Substantia nigra (tissue), 51 donors: ENCODE measurements at places on chromosomes 7 and 10.

- DNase-seq, result no peak
Measured at GRCh38 chr10:14016931-14017333, 313.8 kb downstream of the FRMD4A start.

- DNase-seq, result no peak
Measured at GRCh38 chr10:97882142-97883091, 32.8 kb downstream of the GOLGA7B start.

DNA sequence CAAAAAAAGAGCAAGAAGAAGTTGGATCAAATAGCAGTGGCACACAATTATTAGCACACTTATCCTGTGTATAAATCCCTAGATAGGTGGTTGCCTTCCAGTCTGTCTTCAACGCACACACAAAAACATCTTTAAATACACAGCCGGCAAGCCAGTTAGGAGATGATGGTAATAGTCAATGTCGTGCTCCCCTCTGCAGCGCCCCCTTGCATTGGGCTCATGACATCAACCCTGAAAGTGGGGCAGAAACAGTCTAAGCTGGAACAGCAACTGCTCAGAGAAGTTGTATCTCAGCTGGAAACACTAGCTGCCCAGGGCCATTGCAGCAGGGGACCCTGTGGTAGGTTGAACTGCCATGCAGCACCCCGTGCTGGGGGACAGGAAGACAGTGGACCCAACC lies 179.5 kb upstream of the YAE1 start:
- DNase-seq, result no peak

DNA sequence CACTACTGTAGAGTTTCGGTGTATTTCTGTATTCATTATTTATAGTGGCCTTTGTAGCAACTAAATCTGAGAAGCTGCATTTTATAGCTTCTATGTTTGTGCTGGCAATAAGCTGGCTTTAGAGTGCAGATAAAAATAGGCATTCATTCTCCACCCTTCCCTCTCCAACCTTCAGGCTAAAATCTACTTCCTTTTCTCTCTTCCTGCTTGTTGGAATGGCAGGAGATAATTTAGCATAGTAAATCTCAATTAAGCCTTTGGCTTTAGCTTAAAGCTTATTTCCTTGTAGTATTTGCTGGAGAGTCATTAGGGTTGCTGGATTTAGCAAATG lies 58.5 kb downstream of the CPVL start:
- no peak for DNase-seq

DNA sequence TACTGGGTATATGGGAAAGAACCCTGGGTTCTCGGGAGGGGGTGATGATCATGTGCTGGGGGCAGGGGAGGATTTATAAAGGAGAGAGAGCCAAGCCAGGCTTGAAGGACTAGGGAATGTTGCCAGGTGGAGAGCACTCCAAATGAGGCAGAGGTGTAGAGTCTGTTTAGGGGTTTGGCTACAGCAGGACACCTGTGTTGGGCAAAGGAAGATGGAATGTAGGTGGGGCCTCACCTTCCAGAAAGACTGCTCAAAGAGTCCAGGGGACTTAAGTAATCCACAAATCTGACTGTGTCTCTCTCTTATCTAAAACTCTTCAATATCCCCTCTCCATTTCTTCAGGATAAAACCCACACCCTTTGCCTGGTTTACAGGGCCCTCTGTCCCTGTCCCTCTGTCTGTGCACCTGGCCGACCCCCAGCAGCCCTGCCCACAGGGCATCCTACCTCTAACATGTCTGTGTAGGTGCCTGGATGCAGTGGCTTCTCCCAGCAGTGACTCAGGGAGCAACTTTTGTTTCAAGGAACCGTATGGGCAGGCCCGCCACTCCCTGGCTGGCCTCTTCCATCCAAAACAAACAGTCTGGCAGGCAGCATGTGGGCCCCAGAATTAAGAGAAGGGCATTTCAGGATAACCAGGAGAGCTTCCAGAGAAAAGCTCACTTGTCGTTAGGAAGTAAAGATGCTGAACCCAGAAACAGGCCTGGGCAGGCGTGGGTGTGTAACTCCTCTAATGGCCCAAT lies 10.6 kb upstream of the PLEKHA1 start:
- no peak for DNase-seq

DNA sequence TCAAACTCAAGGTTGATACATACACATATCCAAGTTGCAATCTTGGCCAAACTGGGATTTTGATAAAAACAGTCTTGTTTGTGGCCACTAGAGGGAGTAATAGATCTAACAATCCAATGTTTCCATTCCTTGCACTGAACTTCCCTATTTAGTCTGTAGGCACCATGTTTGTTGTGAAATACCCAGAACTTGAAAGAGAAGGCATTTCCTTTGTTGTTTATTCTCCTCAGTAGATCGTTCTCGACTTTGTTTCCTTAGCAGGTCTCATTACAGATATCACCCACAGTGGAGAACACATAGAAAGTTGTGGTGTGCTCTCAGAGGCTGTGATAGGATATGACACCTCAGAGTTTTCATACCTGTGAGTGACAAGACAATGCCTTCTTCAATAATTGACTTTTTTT lies 70.3 kb upstream of the MXI1 start:
- no peak for DNase-seq

GRCh38 chr10:50541921-50542320 lies 81.8 kb downstream of the SGMS1 start:
- no peak for DNase-seq

DNA sequence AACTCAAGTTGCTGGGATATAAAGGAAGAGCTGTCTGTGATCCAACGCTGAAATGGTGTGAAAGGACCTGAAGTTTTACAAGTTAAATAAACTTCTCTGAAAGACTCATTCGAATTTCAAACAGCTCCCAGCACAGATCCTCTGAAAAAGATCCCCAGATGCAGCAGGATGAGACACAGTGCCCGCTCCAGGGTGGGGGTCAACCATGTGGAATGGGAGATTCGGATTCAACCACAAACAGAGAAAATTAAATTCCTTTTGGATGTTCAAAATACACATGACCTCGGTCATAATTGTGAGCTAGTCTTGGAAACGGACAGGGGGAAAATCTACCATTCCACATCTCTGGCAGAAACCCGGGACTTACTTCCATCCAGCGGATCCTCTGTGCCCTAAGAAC lies 119.6 kb downstream of the PRKAG2 start:
- no peak for DNase-seq
